ENCODE measurements at places on chromosomes 6 and 20.

DNA sequence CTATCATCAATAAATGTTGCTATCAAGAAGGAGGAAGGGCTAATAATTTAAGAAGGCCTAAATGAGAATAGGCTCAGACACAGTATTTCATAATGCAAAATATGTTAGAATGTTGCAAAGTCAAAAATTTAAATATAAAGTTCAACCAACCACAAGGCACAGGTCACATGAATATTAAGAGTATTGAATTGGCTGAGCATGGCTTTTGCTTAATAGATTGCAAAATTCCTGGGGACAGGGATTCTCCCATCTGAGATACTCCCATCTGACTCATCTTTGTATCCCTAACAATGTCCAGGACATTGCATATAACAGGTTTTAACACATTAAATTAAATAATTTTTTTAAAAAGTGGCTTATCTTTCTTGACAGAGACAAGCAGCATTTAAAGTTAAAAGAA lies 32.9 kb upstream of the UTRN start:
- no peak for DNase-seq

DNA sequence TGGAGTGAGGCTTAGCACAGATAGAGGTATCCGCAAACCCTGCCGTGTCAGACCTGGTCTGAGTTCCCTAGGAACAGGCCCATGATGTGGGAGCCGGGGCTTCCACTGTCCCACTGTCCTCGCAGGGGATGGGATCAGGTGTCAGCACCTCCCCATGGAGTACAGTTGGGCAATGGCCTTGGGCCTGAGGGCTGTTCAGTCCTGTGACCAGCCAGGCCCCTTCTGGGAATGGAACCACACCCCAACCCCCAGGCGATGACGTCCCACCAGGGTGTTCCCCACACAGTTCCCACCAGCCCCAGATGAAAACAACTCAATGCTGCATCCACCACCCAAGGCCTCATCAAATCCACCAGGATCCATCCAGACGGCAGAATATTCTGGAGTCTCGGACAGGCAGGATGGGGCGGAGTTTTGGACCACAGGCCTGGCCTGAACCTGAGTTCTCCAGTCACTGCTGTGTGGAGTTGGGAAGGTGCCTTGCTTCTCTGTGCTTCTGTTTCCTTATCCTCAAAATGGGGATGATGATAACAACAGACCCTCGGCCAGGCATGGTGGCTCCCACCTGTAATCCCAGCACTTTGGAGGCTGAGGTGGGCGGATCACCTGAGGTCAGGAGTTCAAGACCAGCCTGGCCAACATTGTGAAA lies 62.2 kb downstream of the UBE2V1 start:
- DNase-seq = no peak

GRCh38 chr6:29502181-29502580 lies 14.4 kb upstream of the MAS1L start:
- no peak for DNase-seq

DNA sequence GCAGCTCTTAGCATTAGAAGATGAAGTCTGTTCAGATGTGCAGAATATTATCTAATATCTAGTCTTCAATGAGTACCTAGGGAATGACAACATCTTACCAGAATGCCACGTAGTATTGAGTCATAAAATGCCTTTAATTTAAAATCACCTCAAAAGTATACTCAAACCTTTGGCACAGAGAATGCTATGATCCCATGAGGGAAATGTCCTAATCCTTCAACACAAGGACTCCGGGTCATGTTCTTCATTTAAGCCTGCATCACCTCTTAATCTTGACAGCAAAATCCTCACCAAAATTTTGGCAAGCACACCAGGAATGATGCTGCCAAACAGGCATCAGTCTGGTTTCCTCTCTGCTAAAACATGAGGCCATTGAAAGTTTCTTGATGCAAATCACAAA lies 23.6 kb upstream of the MARCKS start:
- DNase-seq = no peak

DNA sequence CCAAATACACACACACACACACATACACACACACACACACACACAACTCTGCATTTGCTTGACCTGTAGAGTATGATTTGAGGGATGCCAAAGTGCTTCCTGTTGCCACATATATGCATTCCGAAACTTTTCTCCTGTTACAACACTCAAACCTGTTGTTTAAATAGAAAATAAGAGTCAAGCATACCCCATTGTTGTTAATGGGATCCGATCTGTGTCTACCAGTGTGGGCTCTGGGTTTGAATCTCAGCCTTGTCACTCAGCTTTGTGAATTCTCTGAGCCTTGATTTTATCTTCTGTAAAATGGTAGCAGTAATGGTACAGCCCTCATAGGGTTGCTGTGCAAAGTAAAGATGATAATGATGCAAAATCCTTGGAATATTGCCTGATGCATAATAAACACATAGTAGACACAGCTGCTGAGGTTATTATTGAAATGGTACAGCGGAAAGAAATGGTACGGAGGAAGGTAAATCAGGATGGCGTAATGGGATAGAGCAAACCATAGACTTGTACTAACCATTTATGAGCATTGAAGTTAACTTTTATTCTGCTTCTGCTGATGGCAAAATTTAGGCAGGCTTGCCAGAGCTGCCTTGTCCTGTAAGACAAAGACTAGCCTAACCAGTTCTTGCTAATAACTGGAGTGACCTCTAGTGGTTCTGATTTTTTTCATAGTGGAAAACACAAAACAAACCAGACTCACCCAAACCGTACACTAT lies 113.5 kb upstream of the PHACTR1 start:
- DNase-seq = no peak

- no peak for DNase-seq
These were observed 14.0 kb downstream of the DCBLD1 start for GRCh38 chr6:117496383-117496990.
